ENCODE measurements at places on chromosomes 12 and 14. TPM values are rescaled to one million over a fixed set of nuclear protein-coding genes. Genes with fewer than 3 reads are reported as not detected.

The OTX2 gene
- total RNA-seq: not detected

GRCh38 chr14:74948228-74949175 lies 6.9 kb downstream of the PGF start:
- no peak for DNase-seq
- no peak overlapping the region for H3K27ac ChIP-seq
- no peaks in the 10 kb centered on the region for H3K27me3 ChIP-seq
- H3K4me3 ChIP-seq: no peak overlapping the region

- H3K36me3 ChIP-seq: no peaks in the 10 kb centered on the region
- no peak overlapping the region for H3K4me3 ChIP-seq
- H3K27me3 ChIP-seq: no peaks in the 10 kb centered on the region
- peak overlapping the region; percentile 81 for H3K27ac ChIP-seq
Observed at GRCh38 chr12:95633049-95633731, 81.9 kb upstream of the USP44 start.

The MAP1LC3B2 gene
- 0.93 TPM for total RNA-seq

- H3K4me3 ChIP-seq: no peak overlapping the region
- no peaks in the 10 kb centered on the region for H3K4me1 ChIP-seq
- H3K36me3 ChIP-seq: no peaks in the 10 kb centered on the region
- H3K27ac ChIP-seq: no peak overlapping the region
- no peaks in the 10 kb centered on the region for H3K27me3 ChIP-seq
Observed at GRCh38 chr14:72686101-72686500, 207.8 kb downstream of the DPF3 start.

GRCh38 chr14:53260286-53260685 lies 107.2 kb upstream of the DDHD1 start:
- H3K36me3 ChIP-seq: no peaks in the 10 kb centered on the region
- H3K4me1 ChIP-seq: no peaks in the 10 kb centered on the region
- H3K4me3 ChIP-seq: no peak overlapping the region
- H3K27ac ChIP-seq: no peak overlapping the region
- no peak for DNase-seq

GRCh38 chr14:75418850-75419768 lies 8.7 kb upstream of the JDP2 start:
- no peak overlapping the region for H3K27ac ChIP-seq
- H3K27me3 ChIP-seq: no peaks in the 10 kb centered on the region
- peak; percentile 82 for DNase-seq
- no peaks in the 10 kb centered on the region for H3K4me1 ChIP-seq
- peak overlapping the region; percentile 14 for H3K4me3 ChIP-seq

- no peaks in the 10 kb centered on the region for H3K4me1 ChIP-seq
- H3K27ac ChIP-seq: no peak overlapping the region
- H3K4me3 ChIP-seq: no peak overlapping the region
Observed at GRCh38 chr12:111010061-111010460, 89.7 kb upstream of the MYL2 start.

- peaks cover 41% of the 10 kb centered on the region for H3K4me1 ChIP-seq
- no peak overlapping the region for H3K4me3 ChIP-seq
- DNase-seq: peak; percentile 32
- H3K27ac ChIP-seq: peak overlapping the region; percentile 92
Observed at GRCh38 chr12:57894399-57895292, 46.7 kb upstream of the ATP23 start.

- no peak for DNase-seq
- no peaks in the 10 kb centered on the region for H3K27me3 ChIP-seq
- H3K27ac ChIP-seq: no peak overlapping the region
- H3K36me3 ChIP-seq: no peaks in the 10 kb centered on the region
Observed at GRCh38 chr14:32696325-32697091, 242.2 kb upstream of the NPAS3 start.
